Muscle of arm (tissue), 14 donors: ENCODE measurements at places on chromosomes 13 and 19.

- DNase-seq: no peak
Measured at GRCh38 chr19:18697680-18698079, 14.2 kb downstream of the CRTC1 start.

GRCh38 chr13:51643105-51643881 is 59.0 kb downstream of the WDFY2 start:
- no peak for DNase-seq

- DNase-seq: no peak
Measured at GRCh38 chr13:61188057-61188456, 227.6 kb downstream of the PCDH20 start.

- no peak for DNase-seq
Measured at GRCh38 chr13:113823771-113824170, 40.1 kb downstream of the GAS6 start.
